ENCODE measurements at places on chromosomes 12 and 14.

GRCh38 chr12:124233041-124233796 lies 61.7 kb upstream of the RFLNA start:
- DNase-seq = no peak

- DNase-seq = no peak
These were observed 327.2 kb downstream of the EMP1 start for GRCh38 chr12:13523536-13524307.

- no peak for DNase-seq
These were observed 299.8 kb downstream of the KCNH5 start for GRCh38 chr14:62745496-62745895.

- DNase-seq = no peak
These were observed at the start of gene BIN2 for GRCh38 chr12:51323966-51324895. BIN2 (minus strand) TSS chr12:51324174; CDS start chr12:51324102, 72 bp downstream.

DNA sequence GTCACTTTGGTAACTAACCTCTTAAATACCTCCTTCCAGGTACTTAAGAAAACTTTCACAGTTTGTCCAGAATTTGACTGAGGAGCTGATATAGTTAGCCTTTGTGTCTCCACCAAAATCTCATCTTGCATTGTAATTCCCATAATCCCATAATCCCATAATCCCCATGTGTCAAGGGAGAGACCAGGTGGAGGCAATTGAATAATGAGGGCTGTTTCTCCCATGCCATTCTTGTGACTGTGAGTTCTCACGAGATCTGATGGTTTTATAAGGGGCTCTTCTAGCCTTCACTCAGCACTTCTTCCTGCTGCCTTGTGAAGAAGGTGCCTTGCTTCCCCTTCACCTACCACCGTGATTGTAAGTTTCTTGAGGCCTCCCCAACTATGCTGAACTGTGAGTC lies 7.8 kb upstream of the NOVA1 start:
- no peak for DNase-seq
